ENCODE measurements at places on chromosomes 7 and 10. TPM values are rescaled to one million over a fixed set of nuclear protein-coding genes. Genes with fewer than 3 reads are reported as not detected.

Gene DOCK1
- total RNA-seq = 39.0 TPM

Gene GOLGA7B
- total RNA-seq = 16.6 TPM

Gene KIF20B
- total RNA-seq = 9.9 TPM

Gene SPDYE9
- not detected for total RNA-seq

Gene MYL7
- not detected for total RNA-seq

Gene TAS2R3
- 4.6 TPM for total RNA-seq

Gene SPOCK2
- 207 TPM for total RNA-seq

Gene KCNIP2
- total RNA-seq = 17.1 TPM

Gene ANKRD61
- total RNA-seq = 0.46 TPM

Gene THNSL1
- 19.4 TPM for total RNA-seq
